ENCODE measurements at places on chromosomes 7 and 10. TPM values are rescaled to one million over a fixed set of nuclear protein-coding genes. Genes with fewer than 3 reads are reported as not detected.
A peak's percentile ranks its signal among the peaks of the same experiment; 100 is the strongest.

GRCh38 chr7:18290223-18290622 is 205.3 kb upstream of the HDAC9 start:
- no peak for DNase-seq

The AKAP9 gene
- 8.7 TPM for polyA plus RNA-seq

The CEP55 gene
- 13.8 TPM for polyA plus RNA-seq

- DNase-seq, result peak; percentile 82
These were observed 566 bp downstream of the ZNF789 start for GRCh38 chr7:99473315-99473596.

DNA sequence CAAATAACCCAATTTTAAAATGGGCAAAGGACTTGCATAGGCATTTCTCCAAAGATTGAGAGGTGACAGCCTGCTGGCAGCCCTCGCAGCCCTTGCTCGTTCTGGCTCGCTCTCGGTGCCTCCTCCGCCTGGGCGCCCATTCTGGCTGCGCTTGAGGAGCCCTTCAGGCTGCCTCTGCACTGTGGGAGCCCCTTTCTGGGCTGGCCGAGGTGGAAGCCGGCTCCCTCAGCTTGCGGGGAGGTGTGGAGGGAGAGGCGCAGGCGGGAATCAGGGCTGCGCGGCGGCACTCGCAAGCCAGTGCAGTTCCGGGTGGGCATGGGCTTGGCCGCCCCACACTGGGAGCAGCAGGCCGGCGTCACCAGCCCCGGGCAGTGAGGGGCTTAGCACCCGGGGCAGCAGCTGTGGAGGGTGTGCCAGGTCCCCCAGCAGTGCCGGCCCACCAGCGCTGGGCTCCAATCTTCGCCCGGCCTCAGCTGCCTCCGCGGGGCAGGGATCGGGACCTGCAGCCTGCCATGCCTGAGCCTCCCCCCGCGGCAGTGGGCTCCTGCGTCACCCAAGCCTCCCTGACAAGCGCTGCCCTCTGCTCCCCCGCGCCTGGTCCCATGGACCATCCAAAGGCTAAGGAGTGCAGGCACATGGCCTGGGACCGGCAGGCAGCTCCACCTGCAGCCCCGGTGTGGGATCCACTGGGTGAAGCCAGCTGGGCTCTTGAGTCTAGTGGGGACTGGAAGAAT is 54.0 kb upstream of the GALNT17 start:
- DNase-seq, result no peak

- DNase-seq, result no peak
These were observed 564.9 kb upstream of the MGMT start for GRCh38 chr10:128902031-128902710.
